A549 treated with Hydrocortisone at 1 μM for 4 hours (cell line): ENCODE measurements at places on chromosomes 11 and 22. TPM values are rescaled to one million over a fixed set of nuclear protein-coding genes. Genes with fewer than 3 reads are reported as not detected.

C11orf24 gene
- total RNA-seq = 54.2 to 60.1 TPM (median 58.8 TPM) in 5 replicates

OR8D1 gene
- not detected in 5 replicates for total RNA-seq

ANO9 gene
- total RNA-seq = 0.75 to 1.4 TPM (median 0.89 TPM) in 5 replicates

ASPHD2 gene
- total RNA-seq = 1.0 to 1.6 TPM (median 1.2 TPM) in 5 replicates

HBB gene
- not detected in 5 replicates for total RNA-seq

NCF4 gene
- 0.08 to 0.16 TPM (median 0.08 TPM) in 3 of 5 replicates, not detected in the others for total RNA-seq

OR56A4 gene
- not detected in 5 replicates for total RNA-seq

SIAE gene
- 14.3 to 15.8 TPM (median 15.0 TPM) in 5 replicates for total RNA-seq

OTOG gene
- total RNA-seq = not detected in 5 replicates

UQCR10 gene
- 99.4 to 124 TPM (median 116 TPM) in 5 replicates for total RNA-seq

FAM83F gene
- not detected in 5 replicates for total RNA-seq

TNNT3 gene
- total RNA-seq = 0.15 to 0.20 TPM (median 0.18 TPM) in 3 of 5 replicates, not detected in the others

PHETA2 gene
- not detected in 5 replicates for total RNA-seq
